ENCODE measurements at places on chromosomes 16 and 17. TPM values are rescaled to one million over a fixed set of nuclear protein-coding genes. Genes with fewer than 3 reads are reported as not detected.
A peak's percentile ranks its signal among the peaks of the same experiment; 100 is the strongest.

GRCh38 chr16:66581246-66581952, 2.1 kb downstream of the CMTM2 start:
- peak; percentile 44 for DNase-seq

DNA sequence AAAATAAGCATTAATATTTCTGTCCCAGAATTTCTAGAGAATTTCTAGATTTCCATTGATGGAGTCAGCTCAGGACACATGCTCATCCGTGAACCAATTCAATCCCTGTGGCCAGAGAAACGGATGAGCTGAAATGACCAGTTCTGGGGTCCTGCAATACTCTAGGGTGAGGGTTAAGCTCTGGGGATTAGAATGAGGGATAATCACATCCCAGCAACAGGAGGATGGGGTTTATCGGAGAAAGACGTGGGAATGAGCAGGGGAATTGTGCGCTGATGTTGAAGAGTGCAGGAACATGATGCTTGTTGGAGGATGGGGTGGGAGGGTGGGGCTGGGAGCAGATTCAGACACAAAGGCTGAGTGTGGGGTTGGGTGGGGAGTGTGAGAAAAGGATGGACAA, 64.1 kb downstream of the SLC5A11 start:
- DNase-seq, result no peak

DNA sequence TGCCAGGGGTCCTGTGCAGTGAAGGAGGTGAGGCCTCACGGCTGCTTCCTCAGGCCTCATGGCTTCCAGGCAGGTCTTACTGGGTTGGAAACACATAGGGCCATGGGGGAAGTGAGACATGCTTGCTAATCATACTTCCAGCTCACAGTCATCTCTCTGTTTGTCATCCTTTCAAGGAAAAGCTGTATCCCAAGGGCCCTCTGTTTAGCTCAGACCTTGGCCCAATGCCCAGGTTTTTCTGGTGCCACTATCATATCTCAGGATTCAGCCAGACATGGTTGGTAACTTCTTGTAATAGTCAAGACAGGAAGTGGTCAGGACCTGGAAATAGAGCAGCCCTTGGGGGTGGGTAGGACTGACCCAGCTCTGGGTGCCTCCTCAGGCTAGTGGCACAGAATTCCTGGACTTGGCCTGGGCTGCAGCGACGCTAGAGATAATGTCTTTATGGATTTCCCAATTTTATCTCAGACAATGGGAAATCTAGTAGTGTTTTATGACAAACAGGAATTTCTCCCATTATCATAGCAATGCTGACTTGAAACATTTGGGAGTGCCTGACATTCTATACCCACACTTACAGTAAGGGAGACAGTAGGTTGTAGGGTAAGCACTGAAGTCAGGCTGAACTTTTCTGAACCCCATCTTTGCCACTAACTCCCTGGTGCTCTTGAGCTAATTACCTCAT, 13.5 kb upstream of the ITGB3 start:
- peak; percentile 98 for DNase-seq

DNA sequence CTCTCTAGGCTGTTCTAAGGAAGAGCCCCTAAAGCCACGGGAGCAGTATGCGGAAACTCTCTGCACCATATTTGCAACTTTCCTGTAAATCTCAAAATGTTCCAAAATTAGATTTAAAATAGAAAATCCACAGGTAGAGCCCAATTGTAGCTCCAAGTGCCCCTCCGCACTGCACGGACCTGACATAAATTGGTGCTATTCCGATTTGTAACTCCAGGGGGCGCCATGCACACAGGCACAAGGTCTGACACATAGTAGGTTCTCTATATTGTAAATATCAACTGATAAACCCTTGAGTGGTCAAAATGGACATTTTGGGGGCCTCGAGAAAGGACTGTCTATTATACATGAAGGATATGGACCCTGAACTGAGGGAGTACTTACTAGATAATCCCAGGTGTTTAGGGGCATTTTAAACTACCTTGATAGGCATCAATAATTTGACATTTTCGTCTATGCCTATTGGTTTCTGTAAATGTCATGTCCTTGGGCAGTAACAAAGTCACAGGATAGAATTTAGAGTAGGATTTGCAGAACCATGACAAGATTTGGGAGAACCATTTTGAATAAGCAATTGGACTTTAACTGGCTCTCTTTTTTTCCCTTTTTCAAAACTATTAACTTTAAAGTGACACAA, 36.6 kb upstream of the TMEM132E start:
- DNase-seq, result no peak

- peak; percentile 75 for DNase-seq
Observed at GRCh38 chr16:51146256-51146924, 4.7 kb downstream of the SALL1 start.

DNA sequence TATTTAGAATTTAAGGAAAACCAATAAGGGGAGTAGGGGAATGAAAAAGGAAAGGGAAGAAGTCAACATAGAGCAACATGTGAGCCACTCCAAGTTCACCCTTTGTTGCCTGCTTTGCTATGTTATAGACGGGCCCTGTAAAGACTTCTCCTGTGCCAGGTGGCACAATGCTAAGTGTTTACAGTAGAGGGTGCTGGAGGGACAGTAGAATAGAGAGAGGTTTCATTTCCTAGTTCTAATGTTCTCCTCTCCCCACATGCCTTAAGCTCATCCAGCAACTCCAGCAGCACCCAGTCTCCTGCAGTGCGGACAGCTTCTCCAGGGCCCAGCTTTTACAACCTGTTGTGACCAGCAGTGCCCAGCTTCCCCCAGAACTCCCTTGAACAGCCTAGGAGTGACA, 468.0 kb downstream of the HS3ST3B1 start:
- no peak for DNase-seq

Gene NTN1
- total RNA-seq, result under 0.01 TPM

Gene PNMT
- total RNA-seq, result not detected

Gene DNAH2
- under 0.01 TPM for total RNA-seq
